Activated naive CD4-positive, alpha-beta T cell treated with Interleukin-2 at 50 U/mL for 16 hours (primary cell): ENCODE measurements at places on chromosomes 16 and 17.

DNA sequence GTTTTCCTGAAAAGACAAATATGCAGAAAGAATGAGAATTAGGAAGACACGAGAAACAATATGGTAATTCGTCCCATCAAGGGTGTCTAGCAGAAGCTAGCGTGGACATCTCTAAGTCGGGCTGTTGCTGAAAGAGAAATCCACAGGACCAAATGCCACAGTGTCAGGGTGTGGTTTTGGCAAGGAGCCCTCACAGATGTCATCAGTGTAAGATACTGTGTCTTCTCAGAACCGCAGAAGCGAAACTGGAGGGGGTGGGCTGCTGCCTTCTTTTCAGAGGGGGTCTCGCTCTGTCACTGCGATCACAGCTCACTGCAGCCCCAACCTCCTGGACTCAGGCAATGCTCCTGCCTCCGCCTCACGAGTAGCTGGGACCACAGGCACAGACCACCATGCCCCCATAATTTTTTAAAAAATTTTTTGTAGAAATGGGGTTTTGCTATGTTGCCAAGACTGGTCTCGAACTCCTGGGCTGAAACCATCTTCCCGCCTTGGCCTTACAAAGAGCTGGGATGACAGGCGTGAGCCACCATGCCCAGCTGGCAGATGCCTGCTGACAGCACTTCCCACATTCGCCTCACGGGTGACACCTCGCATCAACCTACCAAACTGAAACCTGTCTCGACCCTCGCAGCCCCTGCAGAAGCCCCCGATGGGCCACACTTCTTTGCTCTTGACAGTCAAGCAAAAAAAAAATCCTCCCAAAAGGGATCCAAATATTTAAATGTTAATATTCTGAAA is 26.2 kb downstream of the TRAP1 start:
- DNase-seq, result no peak

DNA sequence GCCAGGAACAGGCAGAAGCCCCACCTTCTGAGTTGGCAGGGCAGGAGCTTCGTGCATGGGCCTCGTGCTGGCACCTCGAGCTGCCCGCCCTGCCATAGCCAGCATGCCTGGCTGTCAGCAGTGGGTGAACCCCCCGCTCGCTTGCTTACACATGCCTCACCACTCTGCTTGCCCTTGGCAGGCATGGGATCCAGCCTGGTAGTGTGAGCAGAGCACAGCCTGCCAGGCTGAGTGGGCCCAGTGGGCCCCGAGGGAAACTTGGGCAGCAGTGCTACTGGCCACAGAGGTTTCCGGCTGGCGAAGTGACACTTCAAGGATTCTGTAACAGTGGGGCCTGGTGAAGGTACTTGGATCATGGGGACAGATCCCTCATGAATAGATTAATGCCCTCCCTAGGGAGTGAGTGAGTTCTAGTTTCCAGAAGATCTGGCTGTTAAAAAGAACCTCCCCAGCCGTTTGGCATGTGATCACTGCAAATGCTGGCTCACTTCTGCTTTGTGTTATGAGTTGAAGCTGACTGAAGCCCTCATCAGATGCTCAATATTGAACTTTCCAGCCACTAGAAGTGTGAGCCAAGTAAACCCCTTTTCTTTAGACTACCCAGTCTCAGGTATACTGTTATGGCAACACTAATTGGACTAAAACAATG is 114.7 kb downstream of the BCAS3 start:
- DNase-seq, result no peak

DNA sequence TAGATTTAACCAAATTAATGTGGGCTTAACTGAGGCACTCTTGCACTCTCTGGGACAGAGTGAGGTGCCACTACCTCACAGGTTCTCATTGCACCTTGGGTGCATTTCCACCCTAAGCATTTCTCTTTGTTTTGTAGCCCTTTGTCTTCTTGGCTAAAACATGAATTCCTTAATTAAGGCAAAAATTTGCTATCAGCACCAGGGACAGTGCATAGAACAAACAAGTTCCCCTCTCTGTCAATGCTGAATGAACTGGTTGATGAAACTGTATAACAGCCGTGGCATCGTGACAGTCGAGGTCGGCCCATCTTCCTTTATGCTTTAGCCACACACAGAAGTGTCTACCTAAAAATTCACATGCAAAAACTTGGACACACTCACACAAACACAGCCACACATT is 74.8 kb downstream of the HS3ST2 start:
- DNase-seq, result no peak

DNA sequence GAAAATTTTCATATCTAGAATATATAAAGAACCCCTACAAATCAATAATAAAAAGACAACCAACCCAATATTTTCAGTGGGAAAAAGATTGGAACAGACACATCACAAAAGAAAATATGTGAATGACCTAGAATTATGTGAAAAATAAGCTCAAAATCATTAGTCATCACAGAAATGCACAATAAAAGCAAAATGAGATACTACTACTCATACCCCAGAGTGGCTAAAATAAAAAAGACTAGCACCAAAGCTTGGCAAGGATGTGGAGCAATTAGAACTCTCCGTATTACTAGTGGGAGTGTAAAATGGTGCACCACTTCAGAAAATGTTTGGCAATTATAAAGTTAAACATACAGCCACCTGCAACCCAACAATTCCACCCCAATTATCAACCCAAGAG is 48.0 kb upstream of the CDH5 start:
- no peak for DNase-seq

GRCh38 chr17:73952480-73953205 is 250.8 kb upstream of the RPL38 start:
- peak; percentile 22 for DNase-seq

DNA sequence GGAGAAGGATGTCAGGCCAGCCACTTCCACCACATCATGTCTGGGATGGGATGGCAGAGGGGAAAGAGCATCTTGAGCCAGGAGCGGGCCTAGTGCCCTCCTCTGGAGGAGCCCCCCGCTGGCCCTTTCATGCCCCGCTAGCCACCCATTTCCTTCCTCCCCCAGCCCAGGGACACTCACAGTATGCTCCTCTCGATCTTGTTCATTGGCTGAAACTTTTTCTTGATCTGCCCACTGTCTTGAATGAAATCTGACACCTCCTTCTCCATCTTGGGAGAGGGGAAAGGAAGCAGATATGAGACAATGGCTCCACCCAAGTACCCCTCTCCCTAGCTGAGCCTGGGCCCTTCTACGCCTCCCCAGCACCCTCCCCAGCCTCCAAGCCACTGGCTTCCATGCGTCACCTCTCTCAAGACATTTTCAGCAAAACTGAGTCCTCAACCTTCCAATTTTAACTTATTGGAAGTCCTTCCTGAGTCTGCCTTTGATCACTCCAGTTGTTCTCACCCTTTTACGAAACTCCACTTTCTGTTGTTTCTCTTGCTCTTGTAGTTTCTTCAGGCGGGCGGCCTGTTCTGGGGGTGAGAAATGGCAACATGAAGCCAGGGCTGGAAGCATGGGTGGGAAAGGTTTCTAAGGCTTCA is 7.2 kb downstream of the SPAG7 start:
- DNase-seq, result no peak

GRCh38 chr16:74583926-74584666 is 22.8 kb downstream of the GLG1 start:
- no peak for DNase-seq

- peak; percentile 40 for DNase-seq
Measured at GRCh38 chr17:68255731-68256538, 8.1 kb downstream of the AMZ2 start.

DNA sequence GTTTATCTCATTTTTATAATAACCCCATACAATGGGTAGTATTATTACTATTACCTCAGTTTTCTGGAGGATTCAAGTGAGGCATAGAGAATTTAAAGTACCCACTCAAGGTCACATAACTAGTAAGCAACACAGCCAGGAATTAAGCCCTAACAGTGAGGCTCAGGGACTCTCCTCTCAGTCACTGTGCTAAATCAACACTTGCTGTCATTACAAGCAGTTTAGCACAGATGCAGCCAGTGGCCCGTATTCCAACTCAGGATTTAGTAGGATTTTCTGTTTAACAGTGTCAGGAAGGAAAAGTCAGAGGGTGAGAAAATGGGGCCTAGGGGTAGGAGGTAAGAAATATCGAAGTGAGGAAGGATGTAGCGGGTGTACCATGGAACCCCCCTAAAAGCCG is 536.9 kb downstream of the TMEM114 start:
- DNase-seq, result no peak

DNA sequence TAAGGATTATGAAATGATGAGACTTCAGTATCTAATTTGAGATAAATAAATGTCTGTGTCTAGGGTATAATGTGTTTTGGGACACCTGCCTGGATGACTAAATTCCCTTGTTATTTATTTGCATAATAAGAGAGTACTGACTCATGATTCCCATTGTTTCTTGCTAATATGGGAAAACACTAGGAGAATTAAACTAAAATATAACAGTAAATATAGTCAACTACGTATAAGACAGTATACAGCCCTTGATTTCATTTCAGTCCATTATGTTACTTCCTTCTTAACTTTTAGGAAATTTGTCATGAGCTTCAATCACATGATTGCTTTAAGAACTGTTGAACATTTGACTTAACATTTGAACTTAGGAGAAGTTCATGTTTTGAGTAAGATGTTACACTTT is 62.4 kb downstream of the VMP1 start:
- no peak for DNase-seq

DNA sequence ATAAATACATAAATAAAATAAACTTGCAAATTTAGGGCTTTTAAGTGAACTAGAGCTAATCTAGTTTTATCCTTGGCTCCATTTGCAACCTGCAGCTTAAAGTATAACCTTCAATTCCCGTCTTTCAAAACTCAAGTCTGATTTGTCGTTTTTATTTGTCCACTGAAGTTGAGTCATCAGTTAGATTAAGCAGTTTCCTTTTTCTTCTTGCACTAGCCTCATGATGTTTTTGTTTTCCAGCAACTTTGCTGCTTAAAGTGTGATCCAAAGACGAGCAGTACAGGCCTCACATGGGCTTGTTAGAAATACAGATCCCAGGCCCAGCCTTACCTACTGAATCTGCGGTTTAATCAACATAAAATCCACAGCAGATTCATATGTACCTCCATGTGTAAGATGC is 13.8 kb downstream of the ARSG start:
- DNase-seq, result no peak

DNA sequence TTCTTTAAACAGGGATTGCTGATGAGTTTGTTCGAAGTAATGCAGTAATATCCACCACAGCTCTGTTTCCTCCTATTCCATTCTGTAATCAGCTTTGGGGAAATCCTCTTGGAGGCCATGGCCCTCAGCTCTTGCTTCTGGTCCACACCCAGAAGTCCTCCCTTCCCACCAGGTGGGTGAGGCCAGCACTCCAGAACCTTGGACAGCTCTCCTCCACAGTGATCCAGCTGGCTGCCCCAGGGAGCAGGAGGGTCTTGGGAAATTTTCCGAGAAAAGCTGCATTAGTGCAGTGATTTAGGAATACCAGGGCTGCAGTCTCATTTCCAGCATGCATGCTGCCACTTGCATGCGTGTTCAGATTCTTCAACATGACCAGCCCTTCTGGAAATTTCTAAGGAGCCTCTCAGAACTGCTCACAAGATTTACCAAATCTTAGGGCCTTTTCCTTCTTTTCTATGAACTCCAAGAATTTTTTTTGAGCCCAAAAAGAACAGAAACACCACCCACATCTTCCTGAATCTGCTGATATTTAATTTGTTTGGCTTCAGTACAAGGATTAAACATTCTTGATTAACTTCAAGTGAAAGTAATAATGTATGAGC is 4.2 kb downstream of the SMPD3 start:
- peak; percentile 9 for DNase-seq

- DNase-seq, result peak; percentile 54
Measured at GRCh38 chr17:41340934-41341861, 9.4 kb downstream of the KRT33A start.

- no peak for DNase-seq
Measured at GRCh38 chr17:51640108-51640622, 379.8 kb downstream of the UTP18 start.

DNA sequence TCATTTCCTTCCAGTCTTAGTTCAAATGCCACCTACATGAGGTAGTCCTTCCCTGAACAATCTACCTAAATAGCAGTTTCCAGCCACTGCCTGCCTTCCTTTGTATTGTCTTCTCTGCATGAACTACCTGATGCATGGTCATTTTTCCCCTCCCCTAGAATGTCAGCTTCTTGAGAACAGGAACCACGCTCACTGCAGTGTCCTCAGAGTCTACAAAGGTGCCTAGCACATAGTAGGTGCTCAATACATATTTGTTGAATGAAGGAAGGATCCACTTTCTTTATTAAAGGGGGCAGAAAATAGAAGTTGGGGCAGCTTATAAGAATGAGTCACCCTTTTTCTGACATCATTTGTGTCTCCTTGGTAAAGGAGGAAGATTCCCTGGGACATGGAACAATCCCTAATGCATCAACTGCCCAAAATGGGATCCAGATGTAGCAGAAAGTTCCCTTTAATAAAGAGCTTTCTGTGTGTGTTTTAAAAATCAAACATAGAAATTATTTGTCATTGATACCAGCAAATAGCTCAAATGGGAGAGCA is 4.4 kb upstream of the CYLD start:
- DNase-seq, result no peak
